ENCODE measurements at places on chromosomes 11 and 22. TPM values are rescaled to one million over a fixed set of nuclear protein-coding genes. Genes with fewer than 3 reads are reported as not detected.

DBX1 gene
- total RNA-seq: not detected

FAM227A gene
- total RNA-seq: 1.7 TPM

RIC3 gene
- not detected for total RNA-seq

MRGPRF gene
- total RNA-seq: 10.1 TPM

OR8D1 gene
- under 0.01 TPM for total RNA-seq

OR51E2 gene
- 0.56 TPM for total RNA-seq

PHOX2A gene
- total RNA-seq: not detected

MN1 gene
- 3.1 TPM for total RNA-seq

IRAG1 gene
- 14.8 TPM for total RNA-seq

MISFA gene
- 0.19 TPM for total RNA-seq

PAMR1 gene
- 185 TPM for total RNA-seq

OR56A1 gene
- not detected for total RNA-seq

KRTAP5-10 gene
- not detected for total RNA-seq

XKR3 gene
- total RNA-seq: not detected

CCDC116 gene
- total RNA-seq: 0.19 TPM

SGSM1 gene
- total RNA-seq: 0.28 TPM
